Amygdala (tissue), 56 donors: ENCODE measurements at places on chromosomes 13 and 19.

DNA sequence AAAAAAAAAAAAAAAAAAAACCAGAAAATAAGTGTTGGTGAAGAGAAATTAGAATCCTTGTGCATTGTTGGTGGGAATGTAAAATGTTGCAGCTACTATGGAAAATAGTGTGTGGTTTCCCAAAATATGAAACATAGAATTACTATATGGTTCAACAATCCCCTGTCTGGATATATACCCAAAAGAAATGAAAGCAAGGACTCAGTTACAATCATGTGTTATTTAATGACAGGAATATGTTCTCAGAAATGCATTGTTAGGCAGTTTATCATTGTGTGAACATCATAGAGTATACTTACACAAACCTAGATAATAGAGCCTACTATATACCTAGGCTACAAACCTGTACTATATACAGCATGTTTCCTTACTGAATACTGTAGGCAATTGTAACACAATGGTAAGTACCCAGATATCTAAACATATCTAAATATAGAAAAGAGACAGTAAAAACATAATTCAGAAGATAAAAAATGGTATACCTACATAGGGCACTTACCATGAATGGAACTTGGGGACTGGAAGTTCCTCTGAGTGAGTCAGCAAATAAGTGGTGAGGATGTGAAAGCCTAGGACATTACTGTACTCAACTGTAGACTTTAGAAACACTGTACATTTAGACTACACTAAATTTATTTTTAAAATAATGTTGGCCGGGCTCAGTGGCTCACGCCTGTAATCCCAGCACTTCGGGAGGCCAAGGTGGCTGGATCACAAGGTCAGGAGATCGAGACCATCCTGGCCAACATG is 25.7 kb upstream of the SLC7A1 start:
- DNase-seq: no peak

DNA sequence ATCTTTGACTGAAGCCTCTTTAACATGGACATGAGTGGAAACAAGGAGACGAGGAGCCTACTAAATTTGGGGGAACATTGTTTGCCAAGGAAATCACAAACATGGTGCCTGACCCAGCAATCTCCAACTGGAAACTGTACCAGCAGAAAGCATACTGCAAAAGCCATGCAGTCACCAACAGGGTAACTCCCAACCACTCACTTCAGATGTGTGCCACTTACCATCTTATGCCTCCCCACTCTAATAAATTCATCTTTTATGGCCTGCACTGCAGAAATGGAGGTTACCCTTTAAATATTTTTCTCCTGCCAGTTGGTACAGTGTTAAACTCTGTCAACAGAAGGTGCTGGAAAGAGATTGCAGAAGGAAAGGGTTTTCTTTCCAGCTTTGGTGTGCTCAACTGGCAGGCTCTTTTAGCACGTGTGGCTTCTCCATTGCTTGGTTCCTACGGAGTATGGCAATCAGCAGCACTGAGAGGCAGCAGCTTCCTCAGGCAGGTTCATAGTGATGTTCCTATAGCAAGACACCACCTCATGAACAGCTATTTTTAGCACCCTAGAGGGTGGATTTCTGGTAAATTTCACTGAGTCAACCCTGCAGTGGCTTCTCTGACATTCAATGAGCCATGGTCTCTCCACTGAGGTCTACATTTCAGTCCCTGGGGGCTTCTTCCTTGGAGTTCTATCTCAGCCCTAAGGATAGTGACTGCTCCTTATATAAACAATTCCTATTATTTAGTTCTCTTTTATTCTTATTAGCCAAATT is 21.4 kb downstream of the MIR17HG start:
- DNase-seq: no peak

- DNase-seq: no peak
These were observed 2.7 kb upstream of the HPN start for GRCh38 chr19:35038623-35039512.

DNA sequence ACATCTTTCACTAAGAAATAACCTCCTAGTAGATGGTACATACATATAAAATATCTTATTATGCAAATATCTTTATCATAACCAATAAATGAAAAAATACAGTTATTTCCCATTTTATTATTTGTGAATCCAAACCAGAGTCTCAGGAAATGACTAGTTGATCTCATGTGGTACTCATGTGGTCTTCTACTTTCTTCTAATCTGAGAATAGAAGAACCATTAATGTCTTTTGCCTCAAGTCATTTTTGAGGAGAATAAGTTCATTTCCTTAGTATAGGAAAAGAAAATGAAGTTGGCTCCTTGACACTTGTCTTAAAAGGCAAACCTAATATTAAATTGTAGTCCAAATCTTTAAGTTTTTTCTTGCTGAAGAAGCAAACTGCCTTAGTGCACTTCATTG is 106.7 kb downstream of the EDNRB start:
- no peak for DNase-seq

GRCh38 chr13:112877066-112877465 is 91.9 kb upstream of the MCF2L start:
- no peak for DNase-seq
